Fibroblast of skin of right quadriceps (primary cell): ENCODE measurements at places on chromosomes 3 and 15.

DNA sequence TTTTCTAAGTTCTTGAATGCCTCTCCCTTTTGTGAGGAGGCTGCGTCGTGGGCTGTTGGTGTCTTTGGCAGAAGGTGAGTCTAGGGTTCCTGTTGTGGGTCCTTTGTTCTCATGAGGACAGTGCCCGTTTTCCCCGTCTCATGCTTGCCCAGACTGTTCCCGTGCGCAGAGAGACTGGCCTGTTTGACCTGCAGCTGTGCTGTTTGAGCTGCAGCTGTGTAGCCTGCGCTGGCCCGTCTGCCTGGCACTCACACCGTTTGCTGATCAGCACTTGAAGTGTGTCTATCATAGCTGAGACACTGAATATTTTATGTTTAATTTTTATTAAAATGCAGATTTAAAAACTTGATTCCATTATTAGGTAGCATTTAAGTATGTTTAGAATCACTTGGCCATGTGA lies 9.9 kb downstream of the GOLGA6L2 start:
- DNase-seq, result no peak

DNA sequence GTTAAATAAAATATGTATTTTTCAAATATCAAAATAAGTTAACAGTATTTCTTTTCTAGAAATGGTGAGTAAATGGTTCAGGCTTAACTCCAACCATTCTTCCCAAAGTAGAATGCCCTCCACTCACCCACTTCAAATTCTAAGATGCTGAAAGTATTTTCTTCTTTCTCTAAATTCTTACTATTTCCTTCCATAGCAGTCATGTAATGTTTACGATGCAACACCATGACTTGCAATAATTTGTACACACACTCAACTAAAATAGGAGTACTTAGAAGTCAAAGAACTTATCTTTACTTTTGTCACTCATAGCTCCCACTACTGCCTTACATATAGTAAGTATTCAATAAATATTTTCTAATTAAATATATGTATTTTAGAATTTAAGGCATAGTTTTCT lies 65.0 kb downstream of the AQR start:
- DNase-seq, result no peak

GRCh38 chr3:105119801-105120340 lies 246.8 kb upstream of the ALCAM start:
- DNase-seq, result no peak

DNA sequence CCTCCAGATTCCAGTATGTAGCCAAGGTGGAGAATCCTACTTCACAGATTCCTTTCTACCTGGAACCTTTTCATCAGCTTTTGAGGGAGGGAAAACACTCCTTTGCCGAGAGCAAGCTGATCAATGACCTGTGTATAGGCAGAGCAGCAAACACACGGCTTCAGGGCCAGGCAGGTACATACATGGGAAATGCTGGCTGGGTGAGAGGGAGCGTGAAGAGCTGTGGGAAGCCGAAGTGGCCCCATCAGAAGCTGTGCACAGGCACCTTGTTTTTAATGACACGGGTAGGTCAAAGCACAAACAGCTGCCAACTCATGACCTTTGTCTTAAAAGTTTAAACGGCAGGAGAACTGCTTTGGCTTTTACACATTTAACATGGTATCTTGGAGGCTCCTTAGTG lies 25.3 kb downstream of the STARD5 start:
- DNase-seq, result no peak

GRCh38 chr15:88215066-88215648 lies 41.4 kb downstream of the NTRK3 start:
- no peak for DNase-seq

DNA sequence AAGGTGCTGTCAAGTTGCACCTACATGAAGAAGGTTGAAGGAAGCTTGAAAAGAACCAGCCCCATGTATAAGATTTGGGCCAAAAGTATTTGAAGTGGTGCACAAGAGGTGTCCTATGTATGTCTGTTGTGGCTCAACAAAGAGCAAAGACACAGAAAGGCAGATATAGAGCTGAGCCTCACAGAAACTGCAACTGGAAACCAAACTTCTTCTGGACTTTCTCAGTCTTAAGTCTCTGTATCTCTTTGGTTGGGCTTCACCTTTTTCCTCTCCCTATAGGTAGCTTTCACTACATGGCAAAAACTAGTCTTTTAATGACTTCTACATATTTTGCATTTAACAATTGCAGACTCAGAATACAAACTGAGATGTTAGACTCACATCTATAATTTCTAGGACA lies 8.8 kb upstream of the CMC1 start:
- DNase-seq, result no peak

- DNase-seq, result no peak
Measured at GRCh38 chr3:77190374-77190773, 150.5 kb downstream of the ROBO2 start.

GRCh38 chr3:98994128-98994762 lies 92.8 kb upstream of the DCBLD2 start:
- peak; percentile 63 for DNase-seq
